ENCODE measurements at places on chromosomes 6 and 20. TPM values are rescaled to one million over a fixed set of nuclear protein-coding genes. Genes with fewer than 3 reads are reported as not detected.

GRCh38 chr6:46948699-46949098 lies 27.0 kb upstream of the ADGRF5 start:
- H3K36me3 ChIP-seq, result no peaks in the 10 kb centered on the region
- H3K27me3 ChIP-seq, result no peaks in the 10 kb centered on the region
- no peak overlapping the region for H3K27ac ChIP-seq

DNA sequence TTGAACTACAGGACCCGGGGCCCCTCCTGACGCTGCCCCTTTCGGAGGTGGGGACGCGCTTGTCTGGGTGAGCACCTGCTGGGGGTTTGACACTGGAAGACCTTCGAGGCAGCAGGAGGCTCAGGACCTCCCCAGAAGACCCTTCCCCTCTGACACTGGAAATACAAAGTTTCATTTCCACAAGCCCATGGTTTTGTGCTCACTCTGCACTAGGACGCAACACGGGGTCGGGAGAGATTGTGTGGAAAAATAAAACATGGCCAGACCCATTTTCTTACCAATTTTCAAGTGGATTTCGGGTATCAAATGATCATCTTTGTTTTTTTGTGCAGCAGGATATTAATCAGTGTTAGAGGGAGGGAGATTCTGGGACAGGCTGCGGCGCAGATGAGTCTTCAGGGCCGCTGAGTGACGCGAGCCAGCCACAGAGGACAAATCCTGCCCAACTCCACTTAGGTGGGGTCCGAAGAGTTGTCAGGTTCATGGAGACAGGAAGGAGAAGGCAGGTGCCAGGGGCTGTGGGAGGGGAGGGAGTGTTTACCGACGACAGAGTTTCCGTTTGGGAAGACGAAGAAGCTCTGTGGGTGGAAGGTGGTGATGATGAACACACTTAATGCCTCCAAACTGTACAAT lies 160.0 kb upstream of the AFDN start:
- no peaks in the 10 kb centered on the region for H3K4me1 ChIP-seq
- no peaks in the 10 kb centered on the region for H3K27me3 ChIP-seq
- H3K4me3 ChIP-seq, result no peak overlapping the region
- DNase-seq, result no peak
- H3K27ac ChIP-seq, result no peak overlapping the region

Gene E2F1
- 19.2 TPM for total RNA-seq

DNA sequence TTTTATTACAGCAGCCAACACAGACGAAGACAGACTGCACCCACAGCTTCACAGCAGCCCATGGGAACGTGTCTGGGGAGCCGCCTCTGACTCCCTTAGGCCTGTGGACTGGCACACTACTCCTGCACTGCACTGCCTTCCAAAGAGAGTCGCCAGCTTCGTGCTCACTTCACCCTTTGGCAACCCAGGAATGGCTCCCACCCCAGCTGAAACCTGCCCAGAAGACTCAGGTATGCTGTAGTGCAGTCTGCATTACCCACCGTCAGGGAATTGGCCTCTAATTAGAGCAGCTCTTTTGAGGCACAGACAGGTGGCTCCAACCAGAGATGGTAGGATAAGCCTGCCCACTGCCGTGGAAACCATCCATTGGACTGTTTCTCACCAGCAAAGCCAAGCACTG lies 39.9 kb upstream of the FRMD1 start:
- no peaks in the 10 kb centered on the region for H3K4me1 ChIP-seq
- no peak for DNase-seq
- no peak overlapping the region for H3K4me3 ChIP-seq
- H3K36me3 ChIP-seq, result no peaks in the 10 kb centered on the region

Gene RAD21L1
- not detected for total RNA-seq

Gene TGM3
- total RNA-seq, result not detected

DNA sequence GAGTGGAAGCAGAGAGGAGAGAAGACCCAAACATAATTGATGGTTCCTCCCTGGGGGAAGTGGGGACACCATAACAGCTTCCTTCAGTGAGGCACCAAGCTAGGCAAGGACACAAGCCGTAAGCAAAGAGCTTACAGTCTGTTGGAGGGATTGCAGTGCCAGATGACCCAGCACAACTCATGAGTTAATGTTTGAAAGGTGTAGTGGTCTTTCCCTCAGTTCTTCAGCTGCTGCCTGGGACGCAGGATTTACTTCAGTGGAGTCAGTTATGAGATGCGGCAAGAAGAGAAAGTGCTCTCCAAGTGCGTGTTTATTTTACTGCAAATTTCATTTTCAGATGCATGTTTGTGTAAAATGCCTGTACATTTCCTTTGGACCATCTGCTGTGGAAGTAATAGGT lies 38.7 kb upstream of the SLC17A4 start:
- no peaks in the 10 kb centered on the region for H3K4me1 ChIP-seq
- no peaks in the 10 kb centered on the region for H3K36me3 ChIP-seq
- no peak for DNase-seq
- H3K27me3 ChIP-seq, result no peaks in the 10 kb centered on the region
- no peak overlapping the region for H3K27ac ChIP-seq

GRCh38 chr6:39143238-39143930 lies 28.4 kb upstream of the SAYSD1 start:
- no peak overlapping the region for H3K27ac ChIP-seq
- no peak for DNase-seq
- no peaks in the 10 kb centered on the region for H3K36me3 ChIP-seq
- H3K4me3 ChIP-seq, result no peak overlapping the region
- no peaks in the 10 kb centered on the region for H3K27me3 ChIP-seq

Gene PKIB
- total RNA-seq, result 0.32 TPM

GRCh38 chr20:4864311-4864752 lies 137.0 kb downstream of the SLC23A2 start:
- no peak overlapping the region for H3K4me3 ChIP-seq
- H3K27me3 ChIP-seq, result no peaks in the 10 kb centered on the region
- H3K27ac ChIP-seq, result no peak overlapping the region
- no peaks in the 10 kb centered on the region for H3K4me1 ChIP-seq

DNA sequence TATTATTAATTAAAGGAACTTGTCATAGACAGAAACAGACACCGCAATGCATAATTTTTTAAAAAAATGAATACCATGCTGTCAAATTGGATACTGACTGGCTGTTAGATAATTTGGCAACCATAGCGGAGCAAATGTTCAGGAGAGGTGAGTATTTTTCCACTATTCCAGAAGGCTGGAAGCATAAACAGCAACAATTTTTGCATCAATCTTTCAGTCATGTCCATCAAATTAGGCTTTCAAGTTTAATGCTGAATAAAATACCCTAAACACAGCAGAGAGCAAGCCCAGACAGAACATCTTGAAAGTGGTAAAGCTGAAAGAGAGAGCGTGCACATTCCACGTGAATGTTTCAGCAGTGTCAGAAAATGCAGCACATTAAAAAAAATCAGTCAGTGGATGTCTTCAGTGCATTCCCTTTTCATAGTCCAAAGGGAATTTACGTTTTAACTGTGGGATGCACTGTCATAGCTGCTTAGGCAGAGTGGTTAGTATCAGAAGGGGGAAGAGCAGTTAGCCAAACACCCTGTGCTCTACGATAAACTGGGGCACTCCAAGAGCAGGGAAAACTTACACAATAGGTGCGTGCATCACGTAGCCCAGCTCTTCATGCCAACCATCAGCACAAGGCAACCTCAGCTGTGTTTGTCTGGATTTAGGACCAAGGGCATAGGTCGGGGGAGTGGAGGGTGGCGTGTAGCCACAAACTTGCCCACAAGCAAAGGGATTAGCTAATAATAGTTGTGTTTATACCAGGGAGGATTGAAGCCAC lies 116.2 kb upstream of the STMND1 start:
- H3K27me3 ChIP-seq, result no peaks in the 10 kb centered on the region
- H3K4me1 ChIP-seq, result no peaks in the 10 kb centered on the region
- no peak for DNase-seq
- H3K36me3 ChIP-seq, result no peaks in the 10 kb centered on the region

DNA sequence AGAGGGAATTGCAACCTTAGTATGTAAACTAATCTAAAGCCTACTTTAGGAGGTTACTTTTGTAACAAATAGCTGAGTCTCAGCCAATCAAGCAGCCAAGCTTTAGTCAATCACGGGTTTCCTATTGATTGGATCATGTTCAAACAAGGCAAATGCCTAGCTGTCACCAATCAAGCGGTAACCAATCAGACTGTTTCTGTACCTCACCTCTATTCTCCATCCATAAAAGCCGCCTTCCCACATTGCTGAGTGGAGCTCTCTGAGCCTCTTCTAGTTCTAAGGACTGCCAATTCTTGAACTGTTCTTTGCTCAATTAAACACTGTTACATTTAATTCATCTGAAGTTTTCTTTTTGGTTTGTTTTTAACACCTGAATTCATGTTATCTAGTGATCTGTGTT lies 148.4 kb upstream of the BMP5 start:
- no peaks in the 10 kb centered on the region for H3K27me3 ChIP-seq
- H3K27ac ChIP-seq, result no peak overlapping the region
- DNase-seq, result no peak

GRCh38 chr20:47781632-47782031 lies 3.6 kb downstream of the SULF2 start:
- no peaks in the 10 kb centered on the region for H3K27me3 ChIP-seq
- DNase-seq, result no peak
- no peaks in the 10 kb centered on the region for H3K36me3 ChIP-seq
- no peak overlapping the region for H3K27ac ChIP-seq

DNA sequence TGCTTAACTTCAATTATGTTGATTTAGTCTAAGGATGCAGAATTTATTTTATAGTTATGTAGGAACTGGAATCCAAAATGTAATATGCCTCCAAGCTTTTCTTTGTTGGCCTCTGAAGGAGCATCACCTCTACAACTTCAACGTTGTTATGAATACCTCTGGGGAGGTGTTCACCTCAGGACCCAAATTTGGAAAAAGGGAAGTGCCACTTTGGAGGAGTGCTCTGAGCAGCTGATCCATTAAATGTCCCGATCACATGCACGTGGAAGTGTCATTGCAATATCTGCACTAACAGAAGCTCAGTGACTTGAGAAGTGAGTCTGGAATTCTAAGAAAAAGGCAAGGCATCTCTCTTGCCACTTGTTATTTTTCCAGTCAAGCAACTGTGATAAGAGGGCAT lies 22.2 kb upstream of the SLC17A3 start:
- H3K27ac ChIP-seq, result no peak overlapping the region
- no peaks in the 10 kb centered on the region for H3K27me3 ChIP-seq
- H3K4me3 ChIP-seq, result no peak overlapping the region
- H3K36me3 ChIP-seq, result no peaks in the 10 kb centered on the region
- H3K4me1 ChIP-seq, result no peaks in the 10 kb centered on the region

- no peak overlapping the region for H3K4me3 ChIP-seq
- H3K4me1 ChIP-seq, result peaks cover 12% of the 10 kb centered on the region
- peaks cover 12% of the 10 kb centered on the region for H3K36me3 ChIP-seq
- no peak for DNase-seq
- no peak overlapping the region for H3K27ac ChIP-seq
Measured at GRCh38 chr6:157249826-157250225, 73.5 kb downstream of the TMEM242 start.

- no peak for DNase-seq
- no peak overlapping the region for H3K27ac ChIP-seq
- H3K4me3 ChIP-seq, result no peak overlapping the region
- no peaks in the 10 kb centered on the region for H3K27me3 ChIP-seq
Measured at GRCh38 chr6:35181308-35181932, 32.3 kb upstream of the SCUBE3 start.

Gene EPB41L2
- total RNA-seq, result 1.7 TPM

DNA sequence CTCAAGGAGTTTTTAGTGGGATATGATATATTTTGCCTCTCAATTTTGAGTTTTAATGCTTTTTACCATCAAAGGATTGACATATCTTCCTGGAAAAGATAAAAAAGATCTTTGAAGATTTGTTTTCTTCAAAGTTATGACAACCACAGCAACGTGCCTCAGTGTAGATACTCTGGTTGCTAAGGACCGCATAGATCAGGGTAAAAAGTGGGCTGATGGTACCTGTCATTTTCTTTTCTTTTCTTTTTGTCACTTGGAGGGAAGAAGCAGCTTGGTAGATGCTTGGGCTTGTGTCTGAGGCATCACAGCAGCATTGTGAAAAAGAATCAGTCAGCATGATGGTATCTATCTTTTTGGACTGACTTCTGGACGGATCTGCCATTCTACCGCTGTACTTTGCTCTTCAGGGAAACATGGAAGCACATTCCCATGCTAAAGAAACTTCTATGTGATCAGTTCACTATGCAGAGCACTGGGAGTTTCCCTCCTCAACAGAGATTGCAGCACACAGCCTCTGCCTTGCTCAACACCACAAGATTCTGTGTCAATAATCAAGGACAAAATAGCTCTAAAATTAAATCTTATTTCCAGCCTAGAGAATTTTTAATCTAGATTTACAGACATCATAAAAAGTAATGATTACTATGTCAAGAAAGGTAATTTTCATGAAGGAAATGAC lies 54.8 kb upstream of the SGK1 start:
- no peak overlapping the region for H3K27ac ChIP-seq
- no peak for DNase-seq
- H3K36me3 ChIP-seq, result no peaks in the 10 kb centered on the region
- peaks cover 4% of the 10 kb centered on the region for H3K4me1 ChIP-seq

DNA sequence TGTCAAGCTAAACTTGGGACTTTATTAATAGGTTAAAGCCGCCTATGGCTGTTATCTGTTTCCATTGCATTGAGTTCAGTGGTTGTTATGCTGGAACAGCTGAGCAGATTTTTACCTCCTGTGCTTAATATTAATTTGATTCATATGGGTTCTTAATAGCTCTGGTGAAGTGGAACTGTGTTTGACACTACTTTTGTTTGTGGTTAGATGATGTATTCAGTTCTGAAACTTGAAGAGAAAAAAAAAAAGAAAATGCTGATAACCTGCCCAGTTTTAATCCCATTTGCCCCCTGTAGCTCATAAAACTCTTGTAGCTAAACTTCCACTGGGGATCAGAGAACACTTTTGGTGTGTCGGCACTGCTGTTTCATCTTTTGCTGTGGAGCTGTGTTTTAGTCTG lies 117.8 kb downstream of the ZDHHC14 start:
- no peak overlapping the region for H3K27ac ChIP-seq
- no peaks in the 10 kb centered on the region for H3K36me3 ChIP-seq
- H3K27me3 ChIP-seq, result no peaks in the 10 kb centered on the region
- H3K4me1 ChIP-seq, result peaks cover 11% of the 10 kb centered on the region
- no peak for DNase-seq

GRCh38 chr6:147103007-147103406 lies 101.2 kb upstream of the STXBP5 start:
- no peak for DNase-seq
- H3K27me3 ChIP-seq, result no peaks in the 10 kb centered on the region
- H3K36me3 ChIP-seq, result no peaks in the 10 kb centered on the region
- no peaks in the 10 kb centered on the region for H3K4me1 ChIP-seq
- H3K4me3 ChIP-seq, result no peak overlapping the region

- no peak overlapping the region for H3K27ac ChIP-seq
- no peak for DNase-seq
- no peak overlapping the region for H3K4me3 ChIP-seq
- no peaks in the 10 kb centered on the region for H3K4me1 ChIP-seq
Measured at GRCh38 chr6:73108949-73109348, 116.3 kb downstream of the KHDC1L start.

GRCh38 chr6:49453221-49453620 lies 9.8 kb downstream of the MMUT start:
- no peak overlapping the region for H3K4me3 ChIP-seq
- peaks cover 8% of the 10 kb centered on the region for H3K36me3 ChIP-seq
- DNase-seq, result peak; percentile 48
- no peak overlapping the region for H3K27ac ChIP-seq

Gene EEF1A2
- 0.71 TPM for total RNA-seq

Gene MCCD1
- total RNA-seq, result not detected

Gene ME1
- total RNA-seq, result not detected

- no peak overlapping the region for H3K27ac ChIP-seq
- no peak overlapping the region for H3K4me3 ChIP-seq
- peaks cover 5% of the 10 kb centered on the region for H3K36me3 ChIP-seq
Measured at GRCh38 chr20:10659651-10660601, 13.9 kb downstream of the JAG1 start.

Measured in Karpas-422 (cell line).